ENCODE measurements at places on chromosomes 5 and 9. TPM values are rescaled to one million over a fixed set of nuclear protein-coding genes. Genes with fewer than 3 reads are reported as not detected.

- DNase-seq, result no peak
Measured at GRCh38 chr9:2378266-2378665, 243.3 kb upstream of the VLDLR start.

- no peak for DNase-seq
Measured at GRCh38 chr9:129929496-129930125, 94.4 kb downstream of the USP20 start.

Gene DELE1
- polyA plus RNA-seq, result 60.3 TPM

DNA sequence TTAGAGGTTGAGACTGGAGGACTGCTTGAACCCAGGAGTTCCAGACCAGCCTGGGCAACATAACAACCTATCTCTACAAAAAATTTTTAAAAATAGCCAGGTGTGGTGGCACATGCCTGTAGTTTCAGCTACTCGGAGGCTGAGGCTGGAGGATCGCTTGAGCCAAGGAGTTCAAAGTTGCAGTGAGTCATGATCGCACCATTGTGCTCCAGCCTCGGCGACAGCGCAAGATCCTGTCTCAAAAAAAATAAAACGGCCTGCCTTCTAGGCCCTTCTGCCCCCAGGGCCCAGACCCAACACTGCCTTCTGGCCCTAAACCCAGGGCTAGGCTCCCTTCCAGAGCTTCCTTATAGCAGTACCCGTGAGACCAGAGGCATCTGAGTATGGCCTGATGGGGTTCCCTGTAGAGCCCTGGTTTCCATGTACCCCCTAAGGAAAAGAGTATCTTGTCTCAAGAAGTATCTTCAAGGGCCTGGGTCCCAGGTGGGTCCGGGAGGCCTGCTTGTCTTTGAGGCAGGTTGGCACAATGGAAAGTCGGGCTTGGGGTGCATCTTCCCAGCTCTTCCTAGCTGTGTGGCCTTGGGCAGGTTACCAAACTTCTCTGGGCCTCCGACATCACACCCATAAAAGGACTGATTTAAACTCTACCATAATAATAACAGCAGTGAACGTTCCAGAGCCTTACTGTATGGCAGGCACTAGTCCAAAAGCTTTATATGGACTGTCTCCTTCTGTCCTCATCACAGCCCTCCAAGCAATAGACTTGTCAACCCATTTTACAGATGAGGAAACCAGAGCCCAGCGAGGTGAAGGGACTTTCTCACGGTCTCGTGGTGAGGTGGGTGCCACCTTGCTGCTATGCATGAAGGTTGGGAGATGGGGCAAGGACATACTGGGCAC is 9.6 kb downstream of the LRRC8A start:
- no peak for DNase-seq

GRCh38 chr9:89254773-89255125 is 56.2 kb upstream of the CKS2 start:
- no peak for DNase-seq

DNA sequence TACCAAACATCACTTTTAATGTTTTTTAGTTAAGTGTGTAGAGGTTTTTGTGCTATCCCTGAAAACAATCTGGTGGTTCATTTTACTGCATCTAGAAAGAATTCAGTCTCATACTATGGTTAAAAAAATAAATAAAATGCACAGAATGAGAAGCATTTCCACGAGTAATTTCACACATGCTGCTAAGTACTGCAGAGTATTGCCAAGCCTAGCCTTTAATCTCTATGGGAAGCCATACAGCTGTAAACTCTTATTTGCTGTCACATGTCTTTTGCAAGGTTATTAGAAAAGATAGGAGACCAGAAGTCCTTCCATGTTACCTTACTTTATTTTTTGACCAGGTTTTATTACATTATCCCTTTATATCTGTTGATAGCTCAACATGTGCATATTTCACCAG is 37.6 kb upstream of the MAN2A1 start:
- DNase-seq, result no peak

DNA sequence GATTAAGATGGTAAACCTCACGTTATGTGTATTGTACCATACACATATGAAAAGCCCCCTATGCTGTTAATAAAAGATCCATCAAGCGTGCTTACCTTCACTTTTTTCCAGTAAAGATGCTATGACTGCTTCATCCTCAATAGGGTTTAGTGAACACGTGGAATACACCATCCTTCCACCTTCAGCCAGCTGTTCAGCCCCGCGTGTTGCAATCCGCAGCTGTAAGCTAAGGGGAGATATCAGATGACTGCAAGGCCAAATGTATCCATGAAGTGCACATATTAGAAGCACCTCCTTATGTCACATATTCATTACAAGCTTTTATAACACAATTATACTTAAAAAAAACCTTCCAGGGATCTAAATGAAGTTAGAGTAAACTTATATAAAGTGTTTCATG is 16.2 kb downstream of the NSUN2 start:
- DNase-seq, result no peak

DNA sequence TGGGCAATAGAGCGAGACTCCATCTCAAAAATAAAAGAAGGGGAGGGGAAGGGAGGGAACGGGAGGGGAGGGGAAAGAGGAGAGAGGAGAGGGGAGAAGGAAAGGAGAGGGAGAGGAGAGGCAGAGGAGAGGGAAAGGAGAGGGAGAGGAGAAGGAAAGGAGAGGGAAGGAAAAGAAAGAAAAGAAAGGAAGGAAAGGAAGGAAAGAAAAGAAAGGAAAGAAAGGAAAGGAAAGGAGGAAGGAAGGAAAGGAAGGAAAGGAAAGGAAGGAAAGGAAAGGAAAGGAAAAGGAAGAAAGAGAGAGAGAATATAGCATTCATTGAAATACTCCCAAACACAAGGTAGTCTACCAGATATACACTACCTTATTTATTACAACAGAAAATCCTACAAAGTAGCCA is 44.8 kb downstream of the SUSD1 start:
- no peak for DNase-seq

GRCh38 chr5:99543841-99544240 is 615.0 kb upstream of the CHD1 start:
- DNase-seq, result no peak

- no peak for DNase-seq
Measured at GRCh38 chr9:113562653-113563381, 99.3 kb downstream of the RGS3 start.

GRCh38 chr9:4324513-4324912 is 24.6 kb upstream of the GLIS3 start:
- no peak for DNase-seq

Gene SLC4A9
- 0.02 TPM for polyA plus RNA-seq

DNA sequence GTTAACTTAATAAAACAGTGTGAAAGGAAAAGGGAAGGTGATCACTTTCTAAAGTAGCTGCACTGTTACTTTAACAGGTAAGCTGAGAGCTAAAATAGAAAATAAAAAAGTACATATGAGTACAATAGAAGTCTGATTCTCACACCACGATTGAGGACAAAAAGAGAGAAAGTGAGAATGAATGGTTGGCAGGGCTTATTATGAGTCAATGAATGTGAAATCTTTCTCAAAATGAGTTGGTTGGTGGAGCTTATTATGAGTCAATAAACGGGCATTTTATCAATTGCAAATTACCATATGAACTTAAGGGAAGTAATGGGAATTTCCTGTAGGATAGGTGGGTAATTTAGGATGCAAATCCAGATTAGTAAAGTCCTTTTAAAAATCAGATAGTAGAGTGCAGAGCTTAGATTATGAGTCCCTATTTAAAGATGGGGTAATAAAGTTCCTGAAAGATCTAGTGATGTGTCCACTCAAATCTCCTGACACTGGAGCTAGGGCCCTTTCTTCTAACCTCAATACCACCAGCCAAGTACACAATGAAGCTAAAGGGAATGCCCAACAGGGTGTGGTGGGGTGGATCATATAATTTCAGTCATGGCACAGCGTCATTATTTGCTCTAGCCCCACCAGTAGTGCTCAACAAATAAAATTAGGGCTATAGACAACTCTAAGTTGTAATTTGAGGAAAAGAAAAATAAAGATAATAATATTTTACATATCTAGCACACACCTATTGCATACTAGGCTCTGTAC is 21.1 kb upstream of the TLR4 start:
- no peak for DNase-seq

Gene CBY3
- polyA plus RNA-seq, result not detected

Gene GMCL2
- polyA plus RNA-seq, result not detected

GRCh38 chr5:54315736-54316528 is 5.6 kb upstream of the ARL15 start:
- no peak for DNase-seq

- DNase-seq, result no peak
Measured at GRCh38 chr5:147051193-147051592, 172.6 kb upstream of the PPP2R2B start.

GRCh38 chr9:100890321-100890720 is 138.2 kb upstream of the PLPPR1 start:
- DNase-seq, result no peak

GRCh38 chr9:33133186-33133585 is 34.0 kb downstream of the B4GALT1 start:
- no peak for DNase-seq

DNA sequence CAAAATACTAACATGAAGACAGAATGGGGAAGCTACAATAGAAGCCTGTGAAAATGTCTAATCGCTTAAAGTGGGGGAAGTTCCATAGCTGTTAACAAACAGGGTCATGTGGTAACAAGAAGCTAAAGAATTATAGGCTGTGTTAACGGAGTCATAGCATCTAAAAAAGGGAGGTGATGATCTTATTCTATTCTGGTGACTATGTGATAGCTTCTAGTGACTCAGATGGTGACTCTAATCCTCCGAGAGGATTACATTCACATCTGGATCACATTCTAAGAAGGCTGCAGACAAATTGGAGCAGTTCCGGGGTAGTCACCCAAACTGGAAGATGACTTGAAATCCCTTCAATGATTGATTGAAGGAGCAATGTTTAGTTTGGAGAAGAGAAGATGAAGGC is 142.1 kb downstream of the LIFR start:
- no peak for DNase-seq

GRCh38 chr9:77847059-77847499 is 184.5 kb downstream of the GNAQ start:
- no peak for DNase-seq

- no peak for DNase-seq
Measured at GRCh38 chr5:42689391-42689790, 67.2 kb upstream of the CCDC152 start.

DNA sequence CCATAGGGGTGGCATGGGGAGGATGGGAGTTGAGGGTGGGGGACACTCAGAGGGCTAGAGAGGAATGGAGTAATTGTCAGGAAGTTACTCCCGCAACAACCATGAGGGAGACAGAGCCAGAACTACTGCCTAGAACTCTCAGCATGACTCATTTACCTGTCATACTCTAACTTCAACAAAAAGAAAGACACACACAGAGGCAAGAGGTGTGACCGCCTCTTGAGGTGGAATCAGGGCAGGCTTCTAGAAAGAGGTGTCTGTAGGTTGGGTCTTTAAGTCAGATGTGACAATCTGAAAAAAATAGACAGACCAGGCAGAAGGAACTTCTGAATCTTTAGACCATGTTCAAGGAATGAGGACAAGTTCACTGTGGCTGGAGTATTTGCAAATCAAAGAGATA is 73.4 kb downstream of the GABBR2 start:
- no peak for DNase-seq

DNA sequence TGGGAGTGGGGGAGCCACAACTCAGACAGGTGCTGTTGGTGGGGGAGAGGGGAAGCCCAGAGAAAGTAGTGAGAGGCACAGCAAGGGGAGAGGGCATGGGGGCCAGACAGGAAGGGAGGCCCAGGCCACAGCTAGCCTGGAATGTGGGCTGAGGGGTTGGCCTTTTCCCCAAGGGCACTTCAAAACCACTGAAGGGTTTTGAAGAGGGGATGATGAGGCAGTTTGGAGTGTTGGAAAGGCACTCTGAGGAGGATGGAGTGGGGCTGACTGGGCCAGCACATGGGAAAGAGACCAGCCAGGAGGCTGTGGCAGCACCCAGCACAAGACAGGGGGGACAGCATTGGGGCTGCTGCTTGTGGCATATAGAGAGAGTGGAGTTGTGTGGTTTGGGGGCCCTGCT is 3.8 kb downstream of the PSD2 start:
- no peak for DNase-seq

Gene HAPLN1
- 0.39 TPM for polyA plus RNA-seq

Gene COL23A1
- polyA plus RNA-seq, result 0.03 TPM

- DNase-seq, result peak; percentile 54
Measured at GRCh38 chr5:218457-219291, 554 bp downstream of the SDHA start.

DNA sequence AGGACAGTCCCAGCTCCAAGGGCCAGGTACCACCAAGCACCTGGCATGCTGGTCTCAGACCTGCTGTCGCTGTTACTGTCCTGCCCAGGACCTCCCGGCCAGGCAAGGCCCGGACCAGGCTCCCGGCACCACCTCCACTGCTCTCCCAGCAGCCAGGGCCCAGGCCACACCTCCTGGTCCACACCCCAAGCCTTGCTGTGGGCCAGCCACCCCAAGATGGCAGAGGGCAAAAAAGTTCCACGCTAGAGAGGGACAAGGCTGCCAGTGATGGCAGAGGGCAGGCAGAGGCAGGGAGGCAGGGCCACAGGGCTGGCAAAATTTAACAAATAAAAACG is 1.1 kb downstream of the DNLZ start:
- DNase-seq, result no peak

GRCh38 chr5:56480078-56480704 is 247.1 kb upstream of the ANKRD55 start:
- peak; percentile 70 for DNase-seq

GRCh38 chr9:126222363-126222834 is 104.2 kb upstream of the MVB12B start:
- DNase-seq, result no peak

- no peak for DNase-seq
Measured at GRCh38 chr5:40402007-40402364, 277.7 kb upstream of the PTGER4 start.

DNA sequence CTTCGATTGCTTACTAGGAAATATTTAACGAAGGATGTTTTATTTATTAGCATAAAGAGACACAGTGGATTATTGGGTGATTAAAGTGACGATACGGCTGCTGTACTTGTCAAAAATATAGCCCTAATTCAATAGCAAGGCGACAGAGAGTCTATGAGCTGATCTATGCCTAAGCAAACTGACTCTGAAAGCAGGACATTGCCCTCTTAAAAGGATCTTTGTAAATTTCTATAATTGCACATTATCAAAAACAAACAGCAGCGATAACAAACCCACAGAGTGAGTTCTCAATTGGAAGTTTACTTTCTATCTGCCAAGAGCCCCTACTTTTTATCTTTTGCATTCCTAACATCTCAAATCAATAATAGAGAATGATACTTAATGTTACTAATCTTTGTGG is 31.4 kb downstream of the TLX3 start:
- no peak for DNase-seq

GRCh38 chr5:154366353-154366752 is 79.4 kb upstream of the SAP30L start:
- DNase-seq, result no peak

Gene CDC20B
- polyA plus RNA-seq, result 0.03 TPM

DNA sequence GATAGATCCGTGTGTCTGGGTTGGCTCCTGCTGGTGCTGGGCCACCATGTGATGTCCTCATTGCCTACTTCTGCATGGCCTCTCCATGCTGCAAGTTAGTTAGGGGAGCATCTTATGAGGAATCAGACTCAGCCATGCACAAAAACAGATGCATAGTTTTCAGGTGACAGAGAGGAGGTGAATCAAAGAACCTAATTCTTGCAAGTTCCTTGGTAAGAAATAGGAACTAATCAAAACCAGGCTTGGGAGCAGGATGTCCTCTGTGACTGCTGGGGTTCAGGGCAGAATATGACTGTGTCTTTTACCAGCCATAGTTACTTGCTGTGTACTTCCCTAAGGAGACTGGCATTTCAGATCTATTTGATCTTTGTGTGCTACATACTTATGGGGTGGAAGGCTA is 61.6 kb downstream of the C9orf152 start:
- no peak for DNase-seq

All from SK-N-SH (cell line).